ENCODE measurements at places on chromosomes 3 and 15.

DNA sequence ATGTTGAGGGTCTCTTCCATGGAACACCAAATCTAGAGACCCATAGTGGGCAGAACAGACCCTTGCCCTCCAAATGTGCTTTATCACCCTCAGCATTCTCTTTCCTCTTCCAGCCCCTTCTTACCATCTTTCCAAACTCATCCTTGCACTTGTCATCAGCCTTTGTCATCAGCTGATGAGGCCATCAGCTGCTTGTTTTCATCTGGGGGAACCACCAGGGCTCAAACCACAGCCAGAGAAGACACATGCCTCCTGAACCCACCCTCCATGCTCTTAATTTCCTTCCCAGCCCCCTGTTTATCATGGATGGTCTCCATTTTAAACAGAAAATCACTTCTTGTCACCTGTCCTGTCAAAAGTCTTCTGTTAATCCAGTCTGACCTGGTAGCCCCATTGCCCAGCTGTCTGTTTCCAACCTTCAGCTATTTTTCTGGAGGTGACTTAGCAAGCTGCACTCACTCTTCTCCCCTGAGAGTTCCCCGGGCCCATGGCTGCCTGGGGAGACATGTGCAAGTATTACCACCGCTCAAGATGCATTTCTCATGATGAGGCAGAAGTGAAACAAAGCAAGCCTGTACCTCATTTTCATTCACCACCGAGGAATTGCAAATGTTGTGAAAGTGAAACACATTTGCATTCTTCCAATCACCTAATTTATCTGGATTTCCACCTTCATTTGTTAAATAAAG, 14.7 kb upstream of the SYNM start:
- no peak for DNase-seq

GRCh38 chr15:27426805-27427204, 455.8 kb downstream of the GABRG3 start:
- no peak for DNase-seq

DNA sequence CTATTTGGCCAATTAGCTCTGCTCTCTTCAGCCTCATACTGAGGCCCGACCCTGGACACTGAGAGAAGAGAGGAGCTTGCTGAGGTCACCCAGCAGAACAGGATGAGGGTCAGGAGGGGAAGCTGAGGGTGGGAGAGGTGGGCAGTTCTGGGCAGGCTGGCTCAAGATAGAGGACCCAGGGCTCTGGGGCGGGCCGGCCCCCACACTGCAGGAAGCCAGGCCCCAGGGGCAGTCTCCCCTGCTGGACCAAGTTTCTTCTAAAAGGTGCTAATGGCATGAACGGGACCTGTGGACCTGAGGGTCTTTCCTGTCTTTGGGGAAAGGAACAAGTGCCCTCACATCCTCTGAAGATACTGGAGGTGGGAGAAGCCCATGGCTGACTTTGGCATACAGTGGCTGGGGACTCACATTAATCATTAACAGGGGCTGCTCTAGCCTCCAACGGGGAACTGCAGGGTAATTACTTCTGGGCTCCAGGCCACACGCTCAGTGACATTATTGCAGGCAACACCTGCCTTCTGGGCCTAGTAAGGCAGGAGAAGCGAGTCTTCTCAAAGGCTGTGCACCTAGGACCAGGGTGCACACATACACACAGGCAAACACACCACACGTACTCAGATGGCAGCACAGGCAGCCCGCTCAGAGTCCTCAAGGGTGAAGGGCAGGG, 10.6 kb downstream of the HCN4 start:
- no peak for DNase-seq

GRCh38 chr15:70210076-70210475, 112.4 kb upstream of the TLE3 start:
- no peak for DNase-seq

DNA sequence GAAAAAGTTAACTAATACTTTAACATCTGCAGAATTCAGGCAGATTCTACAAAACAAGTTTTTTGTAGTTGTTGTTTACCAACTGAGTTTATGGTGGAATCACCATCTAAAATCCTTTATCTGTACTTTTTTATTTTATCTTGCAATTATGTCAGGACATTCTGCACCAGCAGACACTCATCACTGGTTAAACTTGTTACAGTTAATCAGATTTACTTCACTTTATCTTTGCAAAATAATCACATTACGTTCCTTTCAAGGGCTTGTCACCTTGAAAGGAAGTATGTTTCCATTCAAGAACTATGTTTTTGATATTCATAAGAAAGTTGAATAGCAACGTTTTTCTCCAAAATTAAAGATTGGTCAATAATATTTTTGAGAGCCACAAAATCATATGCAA, 796.6 kb upstream of the ROBO1 start:
- no peak for DNase-seq

DNA sequence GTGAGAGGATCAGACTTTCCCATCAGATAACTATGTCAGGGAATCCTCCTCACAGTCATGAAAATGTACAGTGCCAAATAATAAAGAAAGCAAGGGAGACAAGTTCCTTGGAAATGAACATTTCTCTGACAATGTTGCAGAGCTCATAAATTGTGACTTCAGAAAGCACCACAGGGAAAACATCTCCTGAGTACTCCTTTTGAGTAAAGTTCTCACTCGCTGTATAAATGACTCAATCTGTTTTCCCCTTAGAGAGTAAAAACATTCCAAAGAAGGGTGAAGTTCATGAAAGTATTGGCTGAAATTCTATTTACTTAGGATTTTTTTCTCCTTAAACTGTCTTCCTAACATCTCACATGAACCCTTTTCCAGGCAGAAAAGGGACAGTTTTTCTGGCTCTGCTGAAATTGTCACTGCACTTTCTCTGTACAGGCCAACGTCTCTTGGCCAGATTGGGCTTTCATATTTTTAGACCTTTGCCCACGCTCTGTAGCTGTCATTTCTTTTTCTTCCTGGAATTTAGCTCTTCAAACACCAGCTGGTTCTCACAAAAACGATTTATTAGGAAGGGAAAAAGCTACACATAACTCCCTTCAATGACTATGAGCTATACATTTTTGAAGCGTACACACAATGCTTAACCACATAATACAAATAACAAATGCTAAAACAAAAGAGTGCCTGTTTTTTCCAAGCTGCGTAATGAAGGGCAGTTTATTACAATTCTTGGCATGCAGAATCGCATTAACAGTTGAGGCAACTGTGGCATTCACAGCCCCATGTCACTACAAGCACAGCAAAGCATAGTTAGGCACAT, 216.1 kb downstream of the ATP8B4 start:
- no peak for DNase-seq

DNA sequence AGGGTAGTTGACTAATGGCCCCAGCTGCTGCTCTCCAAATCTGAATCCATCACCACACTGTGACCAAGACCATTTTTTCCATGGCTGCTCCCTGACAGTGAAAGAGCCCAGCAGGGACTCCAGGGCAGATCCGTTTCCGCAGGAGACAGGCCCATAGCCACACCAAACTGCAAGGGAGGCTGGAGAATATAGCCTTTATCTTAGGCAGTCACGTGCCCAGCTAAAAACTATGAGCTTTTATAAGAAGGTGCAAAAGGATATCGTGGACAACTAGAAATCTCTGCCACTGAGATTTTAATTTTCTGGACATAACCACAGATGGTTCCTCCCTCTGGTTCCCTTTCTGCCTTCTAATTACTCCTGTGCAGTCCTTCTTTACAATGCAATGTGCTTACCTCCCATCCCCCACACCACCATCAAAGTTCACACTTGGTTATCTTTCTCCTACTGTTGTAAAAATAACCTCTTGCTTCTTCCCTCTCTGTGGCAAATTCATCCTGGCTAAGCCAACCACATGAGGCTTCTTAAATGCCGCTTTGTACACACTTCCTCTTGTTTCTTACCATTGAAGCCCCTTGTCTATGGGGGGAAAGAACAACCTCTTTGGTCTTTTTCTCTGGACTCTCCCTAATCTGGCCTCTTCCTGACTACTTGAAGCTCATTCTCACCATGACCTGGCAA, 233.7 kb downstream of the SHQ1 start:
- no peak for DNase-seq

DNA sequence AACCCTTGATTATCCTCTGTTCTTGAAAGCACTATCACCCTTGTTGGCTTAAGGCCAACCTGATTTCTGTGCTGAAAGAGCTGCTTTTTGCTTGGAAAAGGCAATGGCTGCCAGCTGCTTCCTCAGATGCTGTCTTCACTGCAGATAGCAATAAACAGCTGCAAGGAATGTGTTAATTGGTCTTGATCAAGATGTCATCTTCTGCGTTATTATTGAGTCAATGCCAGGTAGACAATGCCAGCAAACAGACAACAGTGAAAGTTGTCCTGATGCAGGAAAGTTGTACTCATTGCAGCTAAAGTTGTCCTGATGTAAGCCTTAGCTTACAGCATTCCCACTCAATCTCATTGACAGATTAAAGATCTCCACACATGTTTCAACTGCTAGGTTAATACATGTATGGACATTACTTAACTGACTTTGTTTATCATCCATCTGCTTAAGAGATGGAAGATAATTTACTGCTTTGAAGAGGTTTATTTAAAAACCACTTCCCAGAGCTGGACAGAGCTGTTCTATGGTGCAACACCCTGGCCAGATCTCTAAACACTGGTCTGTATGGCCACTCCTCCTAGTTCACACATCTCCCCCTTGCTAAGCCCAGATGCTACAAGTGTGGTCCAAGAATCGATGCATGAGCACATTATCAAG, 251.0 kb upstream of the MCTP2 start:
- peak; percentile 30 for DNase-seq

- no peak for DNase-seq
Measured at GRCh38 chr3:59072681-59073080, 22.9 kb upstream of the CFAP20DC start.

DNA sequence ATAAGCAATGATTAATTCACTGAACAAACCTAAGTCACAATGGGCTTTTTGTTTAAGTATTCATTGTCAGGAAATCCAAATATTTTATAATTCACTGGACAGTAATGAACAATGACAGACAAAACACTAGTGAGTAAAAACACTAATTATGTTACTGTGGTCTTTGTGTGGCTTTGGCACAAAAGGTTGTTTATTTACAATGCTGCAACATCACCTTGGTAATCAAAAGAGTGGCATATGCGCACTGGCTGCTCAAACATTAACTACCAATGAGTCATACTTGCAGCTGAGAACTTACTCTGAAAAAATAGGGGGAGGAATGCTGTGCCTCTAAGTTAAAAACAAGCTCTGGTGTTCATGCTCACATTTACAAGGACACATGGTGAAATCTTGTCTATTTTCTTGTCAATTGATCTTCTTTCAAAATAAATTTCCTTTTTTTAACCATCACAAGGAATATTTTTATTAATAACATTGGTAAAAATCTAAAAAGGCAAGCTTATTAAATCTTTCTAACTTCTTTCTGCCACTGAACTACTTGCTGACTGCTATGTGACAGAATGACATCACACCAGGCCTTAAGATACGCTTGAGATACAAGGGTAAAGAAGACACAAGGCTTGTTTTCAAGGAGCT, 85.2 kb upstream of the PPIB start:
- DNase-seq, result no peak

DNA sequence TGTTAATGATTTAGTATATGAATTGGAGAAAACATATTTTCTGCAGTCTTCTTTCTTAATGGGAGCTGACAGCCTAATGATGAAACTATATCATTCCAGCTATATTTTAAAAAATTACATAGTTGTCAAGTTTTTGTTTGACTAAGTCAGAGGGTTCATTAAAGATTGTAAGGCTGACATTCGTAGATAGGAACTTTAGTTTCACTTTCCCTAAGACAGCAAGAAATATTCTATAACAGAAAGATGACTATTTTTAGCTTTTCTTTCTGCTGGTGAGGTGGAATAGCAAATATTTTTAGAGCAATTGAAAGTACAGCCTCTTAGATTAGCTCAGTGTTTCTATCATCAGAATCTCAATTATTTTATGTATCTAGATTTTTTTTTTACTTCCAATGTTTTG, 60.2 kb downstream of the PIAS1 start:
- DNase-seq, result no peak

DNA sequence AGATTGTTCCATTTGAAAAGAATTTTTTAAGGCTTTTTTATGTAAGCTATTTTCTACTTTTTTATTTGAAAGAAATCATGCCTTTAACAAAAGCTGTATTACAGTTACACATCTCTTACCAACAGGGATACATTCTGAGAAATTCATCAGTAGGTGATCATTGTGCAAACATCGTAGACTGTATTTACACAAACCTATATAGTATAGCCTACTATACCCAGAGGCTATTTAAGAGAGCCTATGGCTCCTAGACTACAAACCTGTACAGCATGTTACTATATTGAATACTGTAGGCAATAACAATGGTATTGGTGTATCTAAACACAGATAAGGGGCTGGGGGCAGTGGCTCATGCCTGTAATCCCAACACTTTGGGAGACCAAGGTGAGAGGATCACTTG, 43.1 kb downstream of the PEAK1 start:
- DNase-seq, result no peak

DNA sequence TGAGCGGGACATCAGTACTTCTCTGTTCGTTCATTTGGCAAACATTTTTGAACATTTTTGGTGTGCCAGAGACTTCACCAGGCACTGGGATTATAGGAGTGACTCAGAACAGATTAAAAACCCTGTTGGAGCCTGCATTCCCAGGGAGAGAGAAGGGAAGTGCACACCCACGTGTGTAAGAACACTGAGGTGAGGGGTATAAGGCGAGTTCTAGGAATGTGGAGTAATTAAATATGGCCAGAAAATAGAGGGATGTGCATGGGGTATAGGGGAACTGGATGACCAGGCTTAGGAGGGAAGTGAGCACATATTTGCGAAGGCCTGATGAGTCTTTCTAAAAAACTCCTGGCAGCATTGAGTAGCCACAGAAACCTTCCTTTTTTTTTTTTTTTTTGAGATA, 401.2 kb upstream of the C2CD4B start:
- DNase-seq, result no peak

- DNase-seq, result no peak
Measured at GRCh38 chr3:169171739-169172138, 491.8 kb downstream of the MECOM start.

DNA sequence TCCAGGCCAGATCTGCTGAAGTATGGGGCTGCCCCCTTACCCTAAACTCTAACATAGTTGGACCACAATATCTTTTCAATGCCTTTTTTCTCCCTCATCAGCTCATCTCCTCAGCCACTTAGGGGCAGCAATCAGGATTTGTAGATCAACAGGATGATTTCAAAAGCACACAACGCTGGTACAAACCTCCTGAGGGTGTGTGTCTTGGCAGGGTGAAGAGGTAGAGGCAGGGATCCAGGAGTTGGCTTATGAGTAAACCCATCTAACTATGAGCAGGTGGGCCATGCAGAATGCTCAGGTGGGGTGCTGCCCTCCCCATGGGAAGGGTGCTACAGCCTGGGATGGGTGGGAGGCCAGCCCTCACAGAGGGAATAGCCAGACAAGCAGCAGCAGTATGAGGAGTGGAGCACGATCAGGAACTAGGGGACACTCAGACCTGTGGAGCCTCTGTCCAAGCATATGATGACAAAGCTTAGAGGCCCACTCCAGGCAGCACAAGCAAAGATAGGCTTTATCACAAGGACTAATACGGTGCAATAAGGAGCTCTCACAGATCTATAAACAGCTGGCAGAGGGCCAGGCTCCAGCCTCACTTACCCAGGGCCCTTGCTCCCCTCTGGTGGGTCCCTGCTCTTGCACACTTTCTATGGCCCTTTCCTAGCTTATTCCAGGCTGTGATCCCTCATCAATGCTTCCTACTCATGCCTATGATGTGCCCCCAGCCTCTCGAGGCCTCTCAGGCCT, 32.2 kb downstream of the IL20RB start:
- DNase-seq, result no peak
